PC-3 (cell line): ENCODE measurements at places on chromosomes 16 and 17.
A peak's percentile ranks its signal among the peaks of the same experiment; 100 is the strongest.

DNA sequence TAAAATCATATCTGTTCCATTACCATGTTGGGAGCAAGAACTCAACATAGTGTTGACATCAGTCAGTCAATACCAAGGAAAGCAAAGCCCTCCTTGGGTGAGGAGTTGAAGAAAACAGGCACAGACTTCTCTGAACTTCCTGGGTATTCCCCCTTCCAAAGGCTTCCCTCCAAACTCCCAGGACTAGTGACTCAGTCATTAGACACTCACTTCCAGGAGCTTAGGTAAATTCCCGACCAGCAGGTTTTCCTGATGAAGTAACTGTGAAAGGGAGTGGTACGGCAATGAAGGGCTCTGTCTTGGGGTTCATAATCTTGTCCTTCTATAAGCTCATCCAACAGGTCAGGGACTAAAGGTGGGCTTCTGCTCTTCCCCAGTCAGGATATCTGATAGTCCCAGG lies 293.8 kb upstream of the AXIN2 start:
- peak; percentile 98 for DNase-seq

DNA sequence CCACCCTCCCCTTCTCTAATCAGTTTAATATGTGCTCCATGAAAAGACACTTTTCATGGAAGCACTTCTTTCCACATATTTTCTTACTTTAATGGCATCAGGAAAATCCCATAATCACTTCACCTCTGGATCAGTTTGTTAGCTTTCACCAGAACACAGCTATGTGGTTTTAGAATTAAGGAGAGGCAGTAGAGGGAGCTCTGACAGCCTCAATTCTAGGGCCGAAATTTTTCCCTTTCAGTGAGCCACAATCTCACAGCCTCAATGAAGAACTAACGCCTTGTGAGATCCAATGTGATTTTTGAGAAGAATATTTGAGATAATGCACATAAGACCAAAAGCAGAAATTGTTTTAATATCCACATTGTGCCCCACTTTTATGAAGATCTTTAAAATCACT lies 1494.0 kb upstream of the CDH8 start:
- DNase-seq, result no peak

- peak; percentile 91 for DNase-seq
Measured at GRCh38 chr17:82204831-82205719, 7.6 kb downstream of the CCDC57 start.

GRCh38 chr17:27530764-27531391 lies 74.6 kb downstream of the KSR1 start:
- no peak for DNase-seq

DNA sequence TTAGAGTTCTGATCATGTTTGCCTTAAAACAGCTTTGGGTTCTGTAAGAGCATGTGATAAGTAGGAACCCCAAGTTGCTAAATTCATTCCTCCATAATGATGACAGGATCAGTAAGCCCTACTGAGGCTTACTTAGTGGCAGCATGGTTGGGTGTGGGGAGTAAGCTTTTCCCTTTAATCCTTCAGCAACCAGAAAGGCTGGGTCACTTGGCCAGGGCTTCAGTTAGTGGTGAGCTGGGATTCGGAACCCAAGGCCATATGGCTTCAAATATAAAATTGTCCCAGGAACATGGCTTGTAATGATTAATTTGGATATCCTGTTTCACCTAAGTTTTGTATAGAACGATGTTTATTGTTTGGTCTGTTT lies 850 bp downstream of the GINS3 start:
- no peak for DNase-seq

DNA sequence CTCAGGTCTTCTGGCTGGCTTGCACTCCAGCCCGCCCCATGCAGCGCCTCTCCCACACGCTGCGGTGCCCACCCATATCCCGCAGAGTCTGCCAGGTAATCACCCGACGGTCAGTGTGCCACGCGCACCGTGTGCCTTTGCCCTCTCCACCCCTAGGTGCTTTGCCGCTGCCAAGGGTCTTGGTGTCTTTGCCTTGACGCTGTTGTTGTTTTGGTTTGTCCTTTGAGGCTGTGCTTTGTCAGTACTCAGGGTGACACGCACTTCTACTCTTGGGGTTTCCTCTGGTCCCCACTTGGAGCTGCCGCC lies 30.1 kb downstream of the UBN1 start:
- no peak for DNase-seq
